Natural killer cell (primary cell): ENCODE measurements at places on chromosomes 6 and 20.
A peak's percentile ranks its signal among the peaks of the same experiment; 100 is the strongest.

DNA sequence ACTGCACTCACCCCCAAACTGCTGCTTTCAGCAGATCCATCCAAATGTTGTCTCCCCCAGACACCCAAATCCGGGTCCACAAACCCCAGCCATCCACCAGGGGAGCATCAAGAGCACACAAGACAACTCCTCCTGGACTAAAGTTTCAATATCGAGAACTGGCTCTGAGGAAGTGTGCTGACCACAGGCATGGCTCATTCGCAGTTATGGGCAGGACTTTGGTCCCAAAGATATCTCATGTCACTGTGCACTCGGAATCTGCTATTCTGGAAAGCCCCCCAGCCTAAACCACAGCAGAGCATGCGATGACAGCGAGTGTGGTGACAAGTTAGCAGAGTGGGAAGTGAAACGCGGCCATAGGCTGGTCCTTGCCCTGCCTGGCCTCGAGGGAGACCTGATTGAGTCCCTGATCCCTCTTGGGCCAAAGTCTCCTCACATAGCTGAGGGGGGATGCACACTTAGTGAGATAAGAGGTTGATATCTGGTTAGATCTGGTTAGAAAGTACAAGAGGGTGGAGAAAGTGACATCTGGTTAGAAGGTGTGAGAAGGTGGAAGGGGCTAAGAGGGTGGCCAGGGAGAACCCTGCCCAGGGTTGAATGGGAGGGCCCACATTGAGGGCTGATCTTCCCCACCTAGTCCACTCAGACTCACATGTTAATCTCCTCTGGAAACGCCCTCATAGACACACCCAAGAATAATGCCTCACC is 149.7 kb downstream of the MRPL14 start:
- peak; percentile 23 for DNase-seq

DNA sequence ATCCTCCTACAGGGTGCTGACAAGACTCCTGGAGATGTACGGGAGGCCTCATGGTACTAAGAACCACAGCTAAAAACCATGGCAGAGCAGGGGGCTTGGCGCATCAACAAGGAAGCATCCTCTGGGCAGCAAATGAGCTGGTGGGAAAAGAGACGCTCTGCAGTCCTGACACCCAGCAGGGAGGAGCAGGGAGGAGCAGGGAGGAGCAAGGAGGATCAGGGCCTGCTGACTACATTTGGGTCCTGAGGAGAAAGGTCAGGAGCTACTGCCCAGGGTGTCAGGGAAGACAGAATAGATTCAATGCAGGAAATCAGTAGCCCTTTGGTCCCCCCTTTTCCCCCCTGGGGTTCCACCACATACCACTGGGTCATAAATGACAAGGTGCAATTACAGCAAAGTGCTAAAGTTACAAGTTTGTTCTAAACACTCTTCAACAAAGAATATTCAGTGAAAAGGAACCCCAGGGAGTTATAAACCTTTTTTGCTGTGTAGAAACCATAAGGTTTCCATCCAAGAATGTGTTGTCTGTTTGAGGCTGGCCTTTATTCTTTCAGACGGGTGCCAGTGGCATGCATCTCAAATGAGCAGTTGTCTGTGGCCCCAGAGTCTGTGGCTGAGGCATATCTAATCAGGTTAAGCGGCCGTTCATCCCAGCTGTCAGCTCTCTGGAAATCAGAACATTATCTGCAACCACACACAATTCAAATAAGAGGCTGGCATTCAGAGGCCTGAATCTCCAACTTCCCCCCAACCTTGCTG is 325.0 kb downstream of the CDC5L start:
- no peak for DNase-seq

DNA sequence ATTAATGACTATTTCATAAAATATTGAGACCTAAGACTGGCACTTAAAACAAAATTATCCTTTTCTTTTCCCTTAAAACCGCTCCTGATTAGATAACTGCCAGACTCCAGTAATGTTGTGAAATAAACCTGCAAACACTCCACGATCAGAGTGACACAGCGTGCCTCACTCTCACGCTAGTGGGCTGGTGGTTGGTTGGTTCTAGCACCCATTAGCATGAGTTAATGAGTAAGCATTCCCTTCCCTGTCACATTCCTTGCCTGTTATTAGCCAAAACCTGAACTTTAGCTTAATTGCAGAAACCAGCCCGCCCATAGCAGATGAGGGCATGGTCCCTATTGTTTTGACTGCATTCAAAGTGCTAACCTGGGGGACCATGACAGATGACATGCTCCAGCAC is 193.4 kb downstream of the CD83 start:
- no peak for DNase-seq

DNA sequence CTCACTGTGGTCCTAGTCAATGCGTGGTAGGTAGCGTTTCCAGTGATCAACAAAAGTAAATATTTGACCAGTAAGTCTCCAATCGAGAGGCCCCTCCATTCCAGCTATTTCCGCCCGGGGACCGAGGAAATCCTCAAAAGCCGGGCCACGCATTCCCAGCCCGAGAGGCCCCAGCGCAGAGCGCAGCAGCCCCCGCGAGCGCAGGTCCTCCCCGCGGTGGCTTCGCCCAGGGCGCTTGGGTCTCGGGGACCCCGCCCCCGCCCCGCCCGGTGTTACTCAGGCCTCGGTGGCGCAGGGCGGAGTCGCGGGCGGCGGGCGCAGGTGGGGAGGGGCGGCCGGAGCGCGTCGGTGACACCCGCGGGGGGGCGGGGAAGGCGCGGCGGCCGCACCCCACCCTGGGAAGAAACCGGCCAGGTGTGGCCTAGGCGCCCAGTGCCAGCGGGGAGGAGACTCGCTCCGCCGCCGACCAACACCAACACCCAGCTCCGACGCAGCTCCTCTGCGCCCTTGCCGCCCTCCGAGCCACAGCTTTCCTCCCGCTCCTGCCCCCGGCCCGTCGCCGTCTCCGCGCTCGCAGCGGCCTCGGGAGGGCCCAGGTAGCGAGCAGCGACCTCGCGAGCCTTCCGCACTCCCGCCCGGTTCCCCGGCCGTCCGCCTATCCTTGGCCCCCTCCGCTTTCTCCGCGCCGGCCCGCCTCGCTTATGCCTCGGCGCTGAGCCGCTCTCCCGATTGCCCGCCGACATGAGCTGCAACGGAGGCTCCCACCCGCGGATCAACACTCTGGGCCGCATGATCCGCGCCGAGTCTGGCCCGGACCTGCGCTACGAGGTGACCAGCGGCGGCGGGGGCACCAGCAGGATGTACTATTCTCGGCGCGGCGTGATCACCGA is at the start of gene DSP:
Gene DSP (plus strand): TSS at position 497 of the 890 bp plus-strand sequence. CDS start 245 bp downstream, at position 742.
- DNase-seq = no peak

- no peak for DNase-seq
Observed at GRCh38 chr6:44606504-44606903, 219.0 kb downstream of the CDC5L start.

- no peak for DNase-seq
Observed at GRCh38 chr6:14759976-14760672, 485.7 kb upstream of the JARID2 start.

- DNase-seq = no peak
Observed at GRCh38 chr6:169220068-169220964, 33.3 kb downstream of the THBS2 start.

GRCh38 chr6:18712595-18712994 is 325.4 kb downstream of the RNF144B start:
- no peak for DNase-seq

DNA sequence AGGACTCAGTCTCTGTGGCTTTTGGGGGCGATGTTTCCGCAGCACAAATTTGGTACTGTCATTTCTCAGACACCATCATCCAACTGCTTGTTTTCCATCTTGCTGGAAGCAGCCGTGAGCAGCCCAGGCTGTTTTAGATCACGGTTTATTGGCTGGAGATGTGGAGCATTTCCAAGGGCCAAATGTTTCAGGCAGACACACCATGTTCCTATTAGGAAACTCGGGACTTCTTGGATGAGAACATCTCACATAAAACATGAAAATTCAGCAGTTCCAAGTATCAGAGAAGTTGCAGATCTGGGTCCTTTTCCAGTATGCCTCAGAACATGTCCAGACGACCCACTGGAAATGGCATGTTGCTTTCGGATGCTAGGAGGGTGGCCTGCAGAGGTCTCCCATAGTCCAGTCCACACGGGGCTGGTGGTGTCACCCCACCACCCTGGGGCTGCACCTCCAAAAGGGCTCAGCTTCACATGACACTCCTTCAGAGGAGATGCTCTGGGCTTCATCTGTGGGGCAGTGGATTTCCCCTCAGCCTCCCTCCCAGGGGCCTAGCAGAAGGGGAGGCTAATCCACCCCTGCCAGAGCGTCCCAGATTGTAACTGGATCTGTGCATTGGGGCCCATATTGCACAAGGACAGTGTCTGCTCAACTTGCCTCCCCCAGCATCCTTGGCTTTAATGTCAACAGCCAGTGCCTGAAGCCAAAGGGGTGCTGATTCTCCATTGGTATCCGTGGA is 176.3 kb downstream of the SCP2D1 start:
- DNase-seq = no peak

DNA sequence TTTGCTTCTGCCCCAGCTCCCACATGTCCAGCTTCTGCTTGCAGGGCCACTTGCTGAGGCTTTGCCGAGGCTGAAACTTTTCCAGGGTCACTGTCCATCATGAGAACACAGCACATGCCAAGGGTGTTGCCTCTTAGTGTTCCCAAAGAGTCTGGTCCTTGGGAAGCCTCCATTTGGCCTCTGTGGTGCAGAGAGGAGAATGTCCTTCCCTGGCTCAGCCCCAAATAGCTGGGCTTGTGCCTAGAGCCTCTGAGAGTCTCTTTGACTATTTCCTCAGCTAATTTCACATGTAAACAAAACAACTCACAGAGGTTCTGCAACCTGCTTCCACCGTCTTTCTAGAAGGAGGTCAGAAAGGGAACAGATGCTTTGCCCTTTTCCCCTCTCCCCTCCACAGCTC is 40.4 kb upstream of the RAB23 start:
- DNase-seq = no peak

- DNase-seq = no peak
Observed at GRCh38 chr6:159252955-159253508, 83.8 kb downstream of the FNDC1 start.

DNA sequence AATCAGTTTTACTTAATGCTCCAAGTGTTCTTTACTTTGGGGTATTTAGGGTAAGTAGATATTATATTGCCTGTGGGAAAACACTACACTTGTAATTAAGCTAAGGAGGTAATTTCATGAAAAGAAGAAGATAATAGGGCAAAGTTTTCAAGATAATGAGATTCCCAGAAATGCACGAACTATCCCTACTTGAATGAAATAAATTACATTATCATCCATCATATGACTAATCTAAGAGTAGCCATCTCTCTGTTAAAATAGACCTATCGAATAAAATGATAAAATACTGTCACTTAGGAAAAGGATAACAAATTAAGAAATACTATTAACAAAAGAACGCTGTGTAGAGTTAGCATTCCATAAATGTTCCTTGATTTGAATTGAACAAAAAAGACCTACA is 135.1 kb upstream of the HDAC2 start:
- no peak for DNase-seq
